ENCODE measurements at places on chromosomes 12 and 14.

DNA sequence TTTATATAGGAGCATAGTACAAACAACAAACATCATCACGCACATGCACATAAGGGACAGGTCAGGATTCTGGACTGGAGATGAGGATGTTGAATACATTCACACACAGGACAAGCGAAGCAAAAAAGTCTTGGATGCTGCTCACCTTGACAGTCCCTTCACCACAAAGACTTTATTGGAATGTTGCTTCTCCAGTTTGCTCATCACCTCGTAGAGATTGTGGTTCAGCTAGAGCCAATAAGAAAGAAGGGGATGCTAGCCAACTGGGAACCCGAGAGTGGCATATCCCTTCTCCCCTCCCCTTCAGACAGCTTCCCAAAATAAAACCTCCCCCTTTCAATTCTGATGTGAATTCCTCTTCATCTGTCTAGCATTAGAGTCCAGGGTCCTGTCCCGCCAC, 25.4 kb upstream of the SMAGP start:
- DNase-seq: no peak

- no peak for DNase-seq
Observed at GRCh38 chr14:97164021-97164420, 366.8 kb downstream of the VRK1 start.

DNA sequence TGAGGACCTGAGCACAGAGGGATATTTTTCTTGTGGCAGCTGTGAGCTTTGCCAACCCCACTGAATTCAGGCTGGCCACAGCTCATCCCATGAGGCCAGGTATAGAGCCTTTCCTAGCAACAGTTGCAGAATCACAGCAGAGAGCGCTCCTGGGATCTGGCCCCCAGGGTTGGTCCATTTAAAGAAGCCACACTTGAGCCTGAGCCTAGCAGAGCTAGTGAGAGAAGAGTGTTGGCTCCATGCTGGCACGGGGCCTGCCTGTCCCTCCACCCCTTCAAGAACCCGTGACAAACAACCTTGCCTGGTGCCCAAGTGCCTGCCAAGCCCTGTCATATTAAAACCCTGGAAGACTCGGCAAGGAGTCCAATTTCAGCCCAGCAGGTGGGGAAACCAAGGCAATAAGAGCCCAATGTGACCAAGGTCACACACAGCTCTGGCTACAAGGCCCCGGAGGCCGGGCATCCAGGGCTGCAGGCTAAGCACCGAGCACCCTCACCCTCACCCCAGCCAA, 91.6 kb downstream of the LRRC74A start:
- DNase-seq: no peak

GRCh38 chr14:102802834-102803523, 25.7 kb downstream of the TRAF3 start:
- no peak for DNase-seq

DNA sequence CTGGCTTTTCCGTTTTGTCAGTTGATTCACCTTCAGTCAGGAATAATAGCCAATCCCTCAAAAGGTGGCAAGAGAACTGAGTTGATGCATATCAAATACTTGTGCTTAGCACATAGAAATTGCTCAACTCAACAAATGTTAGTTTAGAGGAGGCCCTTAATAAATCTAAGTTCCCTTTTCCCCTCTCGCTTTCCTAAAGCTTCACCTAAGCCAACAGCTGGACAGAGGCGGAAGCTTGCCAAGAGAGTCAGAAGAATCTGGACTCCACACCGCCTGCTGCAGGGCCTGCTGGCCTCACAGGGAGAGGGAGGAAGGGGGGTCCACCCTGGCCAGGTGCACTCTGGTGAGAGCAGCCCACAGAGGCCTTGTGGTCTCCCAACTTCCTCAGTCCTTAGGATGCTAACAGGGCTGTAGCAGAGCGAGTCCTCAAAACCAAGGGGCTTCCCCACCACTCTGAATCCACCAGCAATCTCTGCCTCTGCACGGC, 213.1 kb downstream of the CHST11 start:
- DNase-seq: no peak

GRCh38 chr14:75568791-75569190, 9.6 kb upstream of the FLVCR2 start:
- no peak for DNase-seq

DNA sequence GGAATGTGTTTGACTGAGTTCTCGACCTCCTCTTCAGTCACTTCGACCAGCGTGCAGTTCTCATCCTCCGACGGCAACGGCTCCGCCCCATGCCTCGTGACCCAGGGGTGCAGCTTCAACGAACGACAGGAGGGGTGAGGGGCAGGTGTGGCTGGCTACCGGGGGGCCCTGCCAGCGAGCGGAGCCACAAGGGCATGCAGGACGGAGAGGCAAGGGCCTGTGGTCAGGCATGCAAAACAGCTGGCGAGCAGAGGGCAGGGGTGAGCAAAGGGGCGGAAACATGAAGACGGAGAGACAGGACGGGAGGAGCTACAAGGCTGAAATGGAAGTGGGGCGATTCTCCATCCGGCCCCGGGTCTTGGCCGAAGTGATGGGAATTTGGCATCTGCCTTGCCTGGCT, 38.7 kb downstream of the P2RX4 start:
- DNase-seq: no peak

GRCh38 chr12:116603546-116604177, 44.5 kb downstream of the MAP1LC3B2 start:
- DNase-seq: no peak

DNA sequence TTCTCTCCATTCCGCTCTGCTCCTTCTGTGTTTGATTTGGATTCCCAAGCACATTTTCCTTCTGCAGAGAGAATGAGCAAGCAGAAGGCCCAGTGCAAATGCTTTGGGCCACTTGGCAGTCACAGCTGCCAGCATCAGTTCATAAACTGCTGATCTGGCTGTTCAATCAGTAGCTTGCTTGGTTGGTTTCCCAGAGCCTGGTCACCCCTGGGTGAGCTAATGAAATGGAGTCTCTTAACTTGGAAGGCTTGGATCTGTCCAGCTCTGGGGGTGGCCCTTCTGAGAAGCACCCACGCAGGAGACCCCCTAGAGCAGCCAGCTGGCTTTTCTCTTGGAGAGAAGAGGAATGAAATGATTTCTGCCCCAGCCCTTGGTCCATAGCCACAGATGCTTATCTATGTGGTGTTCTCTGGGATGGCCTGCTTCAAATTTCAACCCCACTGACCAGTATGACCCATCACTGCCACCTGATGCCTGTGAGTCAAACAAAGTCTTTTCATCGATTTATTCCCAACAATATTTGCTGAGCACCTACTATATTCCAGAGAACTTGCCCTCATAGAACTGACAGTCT, 30.3 kb downstream of the FAIM2 start:
- DNase-seq: no peak

DNA sequence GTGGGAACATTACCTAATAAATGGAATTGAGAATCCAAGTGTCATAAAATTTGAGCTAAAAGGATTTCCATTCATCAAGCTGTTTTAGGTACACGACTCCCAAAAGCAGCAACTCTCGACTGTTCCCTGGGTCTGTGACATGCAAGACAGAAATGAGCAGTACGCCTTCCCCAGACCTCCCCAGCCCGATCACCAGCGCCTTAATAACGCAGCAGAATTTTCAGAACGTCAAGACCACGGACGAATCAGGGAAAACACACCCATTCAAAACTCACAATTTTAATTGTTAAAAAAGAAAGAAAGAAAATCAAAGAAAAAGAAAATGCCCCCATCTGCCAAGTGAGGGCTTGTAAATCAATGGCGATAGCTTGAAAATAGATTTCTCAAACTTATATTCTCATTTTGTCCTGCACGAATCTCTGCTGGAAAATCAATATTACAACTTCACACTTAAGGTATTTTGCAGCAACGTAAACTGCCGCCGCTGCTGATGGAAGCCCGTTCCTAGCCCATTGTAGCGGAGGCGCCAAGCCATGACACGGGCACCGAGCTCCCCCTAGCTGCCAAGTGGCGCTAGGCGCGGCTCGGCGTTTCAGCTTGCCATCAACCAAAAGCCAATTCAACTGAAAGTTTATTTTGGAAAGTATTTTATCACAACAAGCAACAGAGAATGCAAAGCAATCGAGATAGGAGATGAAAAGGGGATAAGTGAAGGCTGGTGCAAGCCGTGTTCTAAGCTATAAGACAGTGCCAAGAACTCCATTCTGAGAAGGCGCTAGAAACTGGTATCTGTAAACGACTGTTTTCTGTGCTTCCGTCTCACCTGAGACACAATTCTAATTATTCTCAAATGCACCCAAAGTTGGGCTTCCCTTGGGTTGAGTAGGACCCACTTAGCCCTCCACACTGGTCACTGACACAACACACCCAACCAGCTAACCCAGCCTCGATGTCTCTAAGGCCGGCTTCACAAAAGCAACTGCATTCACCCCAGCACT, 5.5 kb downstream of the BCL11B start:
- peak; percentile 53 for DNase-seq

DNA sequence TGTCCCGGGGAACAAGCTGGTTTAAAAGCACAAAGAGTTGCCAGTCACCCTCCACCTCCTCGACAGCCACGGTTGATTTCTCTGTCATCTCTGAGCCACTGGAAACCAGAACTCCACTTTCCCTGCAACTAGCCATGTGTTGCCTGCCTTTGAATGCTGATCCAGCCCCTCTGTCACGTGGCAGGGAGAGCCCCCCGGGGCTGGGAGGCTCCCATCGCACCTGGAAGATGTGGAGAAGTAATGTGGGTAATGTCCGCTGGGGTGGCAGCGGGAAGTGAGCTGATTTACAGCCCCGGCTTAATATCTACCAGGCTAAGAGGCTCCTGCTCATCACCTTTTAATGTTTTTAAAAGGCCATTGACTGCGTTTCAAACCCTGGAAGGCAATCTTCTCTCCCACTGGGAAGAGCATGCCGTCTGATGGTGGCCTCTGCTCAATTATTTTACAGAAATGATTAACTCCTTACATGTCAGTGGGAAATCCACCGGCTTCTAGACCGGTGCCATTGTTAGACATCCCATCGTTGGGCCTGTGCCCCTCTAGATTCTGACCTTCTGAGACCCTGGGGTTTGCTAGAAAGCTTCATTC, 7.4 kb downstream of the PRIMA1 start:
- no peak for DNase-seq

DNA sequence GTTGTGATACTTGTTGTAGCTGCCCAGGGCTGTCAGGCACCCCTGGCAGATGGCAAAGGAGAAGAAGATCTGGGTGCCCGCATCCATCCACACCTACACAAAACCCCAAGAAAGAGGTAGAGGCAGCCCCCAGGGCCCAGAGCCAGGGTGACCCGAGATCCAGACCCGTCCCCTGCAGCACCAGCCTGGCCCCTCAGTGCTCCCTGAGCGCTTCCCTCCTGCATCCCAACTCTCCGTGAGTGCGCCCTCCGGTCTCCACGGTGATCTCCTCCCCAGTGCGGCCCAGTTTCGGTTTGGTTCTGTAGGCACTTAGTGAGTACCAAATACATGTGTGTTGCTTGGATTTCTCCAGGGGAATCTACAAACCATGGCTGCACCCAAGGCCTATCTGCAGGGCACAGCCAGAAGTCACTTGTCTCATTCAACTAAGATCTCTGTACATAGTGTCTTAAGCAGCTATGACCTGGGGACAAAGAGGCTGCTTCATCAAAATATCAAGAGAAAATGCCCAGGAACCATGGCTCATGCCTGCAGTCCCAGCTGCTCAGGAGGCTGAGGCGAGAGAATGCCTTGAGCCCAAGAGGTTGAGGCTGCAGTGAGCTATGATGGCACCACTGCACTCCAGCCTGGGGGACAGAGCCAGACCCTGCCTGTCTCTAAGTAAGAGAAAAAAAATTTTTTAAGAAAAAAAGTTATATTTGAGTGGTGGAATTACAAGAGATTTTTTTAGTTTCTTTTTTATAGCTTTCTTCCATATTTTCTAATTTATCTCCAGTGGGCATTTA, 15.9 kb downstream of the SLC6A12 start:
- no peak for DNase-seq

DNA sequence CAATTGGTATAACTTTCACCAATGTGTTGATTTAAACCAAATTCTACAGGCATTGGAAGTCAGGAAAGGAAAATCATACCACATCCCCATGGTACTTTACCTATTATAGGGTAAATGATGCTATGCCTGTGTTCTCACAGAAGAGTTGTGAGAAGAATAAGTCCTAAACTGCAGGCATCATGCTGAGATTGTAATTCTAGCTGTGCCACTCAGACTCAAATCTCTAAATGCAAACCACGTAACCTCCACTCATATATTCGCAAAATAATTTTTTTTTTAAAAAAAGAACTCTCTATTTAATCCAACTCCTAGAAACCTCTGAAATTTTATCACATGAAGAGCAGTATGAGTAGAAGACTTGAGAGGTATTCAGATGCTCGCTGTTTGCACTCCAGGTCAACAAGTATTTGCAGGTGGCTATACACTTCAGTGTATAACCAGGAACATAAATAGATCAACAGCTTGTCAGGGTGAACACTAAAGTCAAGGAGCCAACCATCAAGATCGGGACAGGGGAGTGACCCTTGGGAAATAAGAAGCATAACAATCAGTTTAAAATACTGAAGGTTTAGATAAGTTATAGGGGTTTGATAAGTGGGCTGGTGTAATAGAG, 110.1 kb downstream of the SLC25A21 start:
- DNase-seq: no peak

GRCh38 chr12:98345308-98345876, 170.0 kb upstream of the TMPO start:
- DNase-seq: no peak

GRCh38 chr14:78298298-78298697, 128.1 kb downstream of the NRXN3 start:
- DNase-seq: no peak

DNA sequence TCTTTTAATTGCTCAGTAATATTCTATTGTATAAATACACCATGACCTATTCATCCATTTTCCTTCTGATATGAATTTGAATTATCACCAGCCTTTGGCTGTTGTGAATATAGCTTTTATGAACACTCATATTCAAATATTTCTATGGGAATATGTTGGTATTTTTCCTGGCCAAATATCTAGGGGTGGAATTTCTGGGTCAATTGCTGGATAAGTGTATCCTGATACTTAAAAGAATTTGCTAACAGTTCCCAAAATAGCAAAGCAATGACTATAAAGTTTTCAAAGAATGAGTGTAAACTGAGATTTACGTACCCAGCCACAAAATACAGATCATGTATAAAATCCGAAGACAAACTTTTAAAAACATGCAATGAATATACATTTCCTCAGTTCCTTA, 148.7 kb upstream of the CLEC14A start:
- DNase-seq: no peak

DNA sequence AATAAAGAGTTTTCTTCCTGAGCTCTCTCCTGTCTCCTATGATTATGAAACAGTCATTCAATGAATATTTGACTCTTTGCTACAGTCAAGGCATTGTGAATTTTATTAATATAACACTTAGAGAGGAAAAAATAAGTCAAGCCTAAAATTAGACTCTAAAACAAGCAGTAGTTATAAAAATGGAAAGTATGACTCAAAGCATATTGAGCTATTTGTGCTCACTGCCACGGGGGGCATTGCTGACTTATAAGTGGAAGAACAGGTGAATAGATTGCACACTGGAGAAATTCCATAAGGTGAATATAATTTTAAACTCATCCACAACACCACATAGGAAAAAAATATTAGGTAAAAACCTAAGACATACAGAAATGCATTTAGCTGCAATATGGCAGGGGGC, 87.7 kb upstream of the CCDC196 start:
- no peak for DNase-seq

DNA sequence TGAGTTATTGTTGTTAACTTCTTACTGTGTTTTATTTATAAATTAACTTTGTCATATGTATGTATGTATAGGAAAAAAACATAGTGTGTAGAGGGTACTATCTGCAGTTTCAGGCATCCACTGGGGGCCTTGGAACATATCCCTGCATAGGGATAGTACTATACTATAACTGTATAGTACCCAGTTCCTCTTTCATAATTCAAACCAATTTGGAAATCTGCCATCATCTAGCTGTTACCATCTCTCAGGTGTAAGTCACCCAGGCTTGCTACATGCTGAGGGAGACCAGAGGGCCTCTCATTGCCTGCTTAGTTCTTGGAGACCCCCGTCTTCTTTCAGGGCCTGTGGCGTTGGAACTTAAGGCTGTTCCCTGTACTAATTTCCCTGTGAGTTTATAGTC, 12.9 kb upstream of the DCD start:
- DNase-seq: no peak

Data from amniotic stem cell (primary cell).